Right renal cortex interstitium (tissue), 3 donors: ENCODE measurements at places on chromosomes 11 and 22.
A peak's percentile ranks its signal among the peaks of the same experiment; 100 is the strongest.

DNA sequence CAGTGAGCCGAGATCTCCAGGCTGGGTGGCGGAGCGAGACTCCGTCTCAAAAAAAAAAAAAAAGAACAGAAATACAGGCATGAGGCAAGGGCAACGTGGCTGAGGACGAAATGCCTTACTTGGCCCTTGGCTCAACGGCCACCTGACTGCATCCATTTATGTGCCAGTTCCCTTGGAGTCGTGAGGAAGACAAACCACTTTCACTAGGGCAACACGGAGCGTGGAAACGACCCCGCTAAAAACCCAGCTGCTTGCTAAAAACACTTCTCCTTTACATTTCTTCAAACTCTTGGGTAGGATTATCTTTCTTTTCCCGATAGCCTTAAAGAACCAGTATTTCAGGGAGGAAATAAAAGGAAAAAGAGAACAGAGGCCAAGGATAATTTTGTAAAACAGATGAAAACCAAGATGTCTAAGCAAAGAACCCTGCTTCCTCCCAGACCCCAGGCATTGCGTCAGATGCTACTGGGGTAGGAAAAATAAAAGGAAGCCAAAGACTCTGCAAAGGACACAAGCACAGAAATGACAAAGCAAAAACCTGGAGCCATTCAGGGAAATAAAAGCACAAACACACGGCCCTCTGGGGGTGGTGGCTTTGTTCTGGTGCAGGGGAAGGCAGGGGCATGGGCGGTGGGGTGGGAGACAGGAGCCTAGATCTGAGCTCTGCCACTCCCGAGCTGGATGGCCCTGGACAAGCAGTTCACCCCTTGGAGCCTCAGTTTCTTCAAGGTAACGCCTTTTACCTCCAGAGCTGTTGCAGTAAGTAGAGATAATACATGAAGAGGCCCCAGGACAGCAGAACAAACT, 37.0 kb downstream of the PC start:
- no peak for DNase-seq

DNA sequence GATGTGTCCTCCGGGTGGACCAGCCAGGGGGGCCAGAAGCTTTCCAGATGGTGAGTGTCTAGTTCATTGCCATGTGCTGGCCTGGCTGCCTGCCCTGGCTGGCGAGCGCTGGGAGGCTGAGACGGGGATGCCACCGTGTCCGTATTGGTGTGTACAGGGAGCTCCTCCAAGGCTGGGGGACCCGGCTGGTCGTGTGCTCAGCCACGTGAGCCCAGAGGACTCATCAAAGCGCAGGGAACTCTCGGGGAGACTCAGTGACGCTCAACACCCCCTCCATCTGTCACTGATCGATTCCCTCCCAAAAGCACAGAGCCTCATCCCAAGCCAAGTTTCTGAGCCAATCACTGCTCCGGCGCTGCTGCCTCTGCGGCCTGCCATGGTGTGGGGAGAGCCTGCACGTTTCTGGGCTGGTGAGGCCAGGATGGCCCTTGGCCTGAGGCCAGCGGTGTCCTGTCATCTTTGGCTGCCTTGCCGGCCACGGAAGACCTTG, 423.7 kb downstream of the SHANK2 start:
- no peak for DNase-seq

GRCh38 chr11:69918938-69919650, 99.9 kb upstream of the FGF3 start:
- DNase-seq = peak; percentile 55

DNA sequence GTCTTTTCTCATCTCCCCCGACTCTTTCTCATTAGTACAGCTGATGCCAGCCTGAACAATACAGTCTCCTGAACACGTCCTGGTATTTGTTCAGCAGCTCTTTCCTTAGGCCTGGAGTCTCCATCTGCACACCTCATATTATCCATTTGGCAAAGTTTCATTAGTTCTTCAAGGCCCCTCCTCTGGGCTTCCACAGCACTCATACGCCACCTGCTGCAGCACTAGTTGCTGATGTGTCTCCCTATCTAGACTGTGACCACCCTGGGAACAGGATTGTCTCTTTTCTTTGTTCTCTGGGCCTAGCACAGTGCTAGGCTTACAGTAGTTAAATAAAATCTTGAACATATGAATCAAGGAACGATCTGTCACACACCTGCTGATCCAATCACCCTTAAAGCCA, 17.2 kb downstream of the DCHS1 start:
- no peak for DNase-seq

- DNase-seq = no peak
Measured at GRCh38 chr11:70158757-70159389, 44.2 kb upstream of the FADD start.

GRCh38 chr11:43376065-43376464, 17.3 kb downstream of the TTC17 start:
- DNase-seq = no peak
